ENCODE measurements at places on chromosomes 6 and 20.
A peak's percentile ranks its signal among the peaks of the same experiment; 100 is the strongest.

DNA sequence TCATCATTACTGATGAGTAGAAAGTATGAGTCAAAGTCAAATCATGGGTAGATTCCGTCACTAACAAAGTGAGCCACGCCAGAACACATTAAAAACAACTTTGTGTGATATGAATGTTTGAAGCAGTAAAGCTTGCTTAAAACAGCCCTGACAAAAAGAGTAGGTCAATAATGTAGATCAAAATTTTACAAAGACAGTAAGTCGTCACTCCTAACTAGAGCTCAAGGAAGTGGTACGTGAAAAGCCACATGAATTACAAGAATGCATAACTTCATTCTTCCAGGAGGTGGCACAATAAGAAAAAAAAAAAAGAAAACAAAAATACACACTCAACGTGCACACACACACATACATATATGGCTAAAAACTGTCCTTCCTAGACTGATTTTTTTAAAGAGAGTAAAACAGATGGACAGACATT, 69.9 kb downstream of the HACE1 start:
- peak; percentile 48 for DNase-seq

- DNase-seq = no peak
These were observed 433.7 kb upstream of the RGS17 start for GRCh38 chr6:153564803-153565202.

DNA sequence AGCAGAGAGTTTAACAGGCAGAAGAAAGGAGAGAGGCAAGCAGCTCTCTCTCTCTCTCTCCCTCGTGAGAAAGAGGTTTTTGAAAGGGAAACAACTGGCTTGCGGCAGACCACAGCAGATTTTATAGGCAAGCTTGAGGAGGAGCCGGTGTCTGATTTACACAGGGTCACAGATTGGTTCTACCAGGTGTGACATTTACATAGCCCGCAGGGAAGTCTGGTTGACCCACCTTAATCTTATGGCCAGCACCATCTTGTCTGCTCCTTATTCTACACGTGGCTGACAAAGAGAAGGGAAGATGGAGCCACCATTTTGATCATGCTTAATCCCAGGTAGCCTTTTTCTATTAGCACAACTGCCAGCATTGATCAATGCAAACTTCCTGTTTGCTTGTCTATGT, 65.4 kb downstream of the OR2J2 start:
- no peak for DNase-seq

- no peak for DNase-seq
These were observed 10.0 kb upstream of the SLC32A1 start for GRCh38 chr20:38714308-38714707.

GRCh38 chr6:117008618-117009017, 131.6 kb downstream of the RFX6 start:
- no peak for DNase-seq

DNA sequence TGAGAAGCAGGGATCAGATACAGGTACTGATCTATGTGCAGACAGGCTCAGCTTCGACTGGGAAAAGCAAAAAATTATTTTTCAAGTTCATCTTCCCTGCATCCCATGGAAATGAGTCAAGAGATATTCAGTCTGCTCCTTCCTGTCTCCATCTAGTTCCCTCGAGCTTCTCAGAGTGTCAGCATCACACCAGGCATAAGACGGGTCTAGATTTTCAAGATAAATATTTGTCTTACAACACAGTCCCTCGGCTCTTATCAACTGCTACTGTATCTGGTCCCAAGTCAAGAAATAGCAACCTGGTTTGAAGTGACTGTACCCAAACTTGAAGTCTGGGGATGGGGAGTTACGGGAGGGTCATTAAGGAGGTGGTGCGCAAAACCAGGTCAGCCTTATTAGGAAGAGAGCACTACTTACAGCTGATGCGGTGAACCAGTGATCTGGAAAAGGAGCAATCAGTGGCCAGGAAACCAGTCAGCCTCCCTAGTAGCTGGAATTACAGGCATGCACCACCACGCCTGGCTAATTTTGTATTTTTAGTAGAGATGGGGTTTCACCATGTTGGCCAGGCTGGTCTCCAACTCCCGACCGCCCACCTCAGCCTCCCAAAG, 29.7 kb downstream of the ZMYND8 start:
- DNase-seq = no peak

GRCh38 chr20:59750209-59750840, 146.0 kb downstream of the PHACTR3 start:
- no peak for DNase-seq

DNA sequence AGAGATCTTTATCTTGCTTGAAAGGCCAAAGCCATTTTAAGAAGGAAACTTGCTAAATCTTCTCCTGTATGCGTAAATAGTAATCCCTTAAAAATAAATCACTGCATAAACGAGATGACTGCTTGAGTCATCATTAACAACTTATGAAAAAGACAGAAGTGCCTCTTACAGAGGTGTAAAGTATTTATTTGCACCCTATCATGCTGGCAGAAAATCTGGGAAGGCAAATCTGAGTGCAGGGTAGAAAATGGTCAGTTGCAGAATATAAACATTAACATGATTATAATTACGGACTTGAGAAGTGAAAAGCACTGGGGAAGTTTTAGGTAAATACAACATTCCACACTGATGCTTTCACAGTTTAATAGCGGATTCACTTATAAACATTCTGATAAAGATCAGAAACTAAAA, 67.5 kb upstream of the FBXO30 start:
- DNase-seq = no peak

DNA sequence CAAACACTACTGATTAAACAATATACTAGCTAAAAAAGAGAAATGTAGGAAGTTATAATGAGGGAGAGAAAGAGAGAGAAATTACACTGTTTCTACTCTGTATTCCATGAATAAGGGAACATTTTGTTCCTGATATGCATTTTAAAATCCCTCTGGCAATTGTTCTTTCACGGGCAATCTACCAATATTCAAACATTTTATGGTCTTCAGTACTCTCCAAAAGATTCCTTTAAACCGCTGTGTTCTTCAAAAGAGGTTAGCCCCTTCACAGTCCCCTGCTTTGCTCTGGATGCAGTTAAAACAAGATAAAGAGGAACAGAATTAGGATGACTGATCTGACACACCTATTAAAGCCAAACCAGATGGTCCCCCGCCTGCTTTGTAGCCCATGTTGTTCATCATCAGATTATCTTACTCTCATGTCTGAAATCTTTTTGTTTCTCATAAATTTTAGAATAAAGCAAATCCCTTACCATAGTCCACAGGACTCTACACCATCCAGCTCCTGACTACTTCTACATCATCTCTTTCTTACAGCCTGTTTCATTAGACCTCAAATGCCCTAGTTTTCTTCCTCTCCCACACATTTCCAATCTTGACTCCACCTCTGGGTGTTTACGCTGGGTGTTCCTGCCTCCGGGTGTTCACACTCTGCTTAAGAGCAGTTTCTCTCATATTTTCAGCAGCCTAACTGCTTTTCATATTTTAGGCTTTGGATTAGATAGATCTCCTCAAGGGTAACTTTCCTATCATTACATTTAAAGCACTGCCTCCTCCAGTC, 399.7 kb downstream of the COL12A1 start:
- no peak for DNase-seq

DNA sequence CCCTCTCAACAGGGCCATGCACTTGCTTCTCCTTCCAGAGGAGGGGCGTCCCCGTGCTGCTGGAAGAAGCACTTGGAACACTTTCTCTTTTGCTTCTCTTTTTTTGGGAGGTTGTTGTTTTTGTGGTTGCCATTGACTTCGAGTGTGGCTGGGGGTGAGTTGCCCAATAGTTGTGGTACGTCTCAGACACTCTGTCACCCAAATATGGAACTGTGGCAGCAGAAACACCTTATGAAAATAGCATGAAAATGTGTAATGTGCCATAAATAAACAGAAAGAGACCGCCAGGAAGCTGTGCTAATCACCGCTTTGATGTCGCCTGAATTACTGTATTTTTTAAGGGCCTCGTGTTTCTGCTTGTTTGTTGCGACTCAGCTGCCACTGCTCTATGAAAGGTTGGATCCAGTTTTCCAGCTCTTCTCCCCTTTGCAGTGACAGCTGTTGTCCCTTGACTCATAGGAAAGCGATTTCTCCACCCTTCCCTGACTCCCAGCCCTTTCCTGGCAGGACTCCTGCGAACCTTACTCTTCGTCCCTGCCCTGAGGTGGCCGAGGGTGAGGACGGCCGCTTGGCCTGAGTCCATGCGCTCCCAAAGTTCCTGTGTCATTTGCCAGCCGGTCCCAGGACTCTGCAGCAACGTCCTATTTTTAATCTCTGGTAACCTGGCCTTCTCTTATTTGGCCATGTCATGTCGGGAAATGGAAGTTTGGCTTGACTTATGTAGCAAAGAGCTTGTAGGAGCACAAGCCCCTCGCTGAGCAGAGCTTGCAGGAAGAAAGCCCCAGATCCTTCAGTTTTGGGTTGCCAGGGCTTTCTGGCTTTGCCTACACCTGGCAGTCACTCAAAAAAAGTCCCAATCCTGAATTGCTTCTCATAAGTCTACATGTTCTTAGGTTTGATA, 694.6 kb downstream of the QKI start:
- peak; percentile 61 for DNase-seq

DNA sequence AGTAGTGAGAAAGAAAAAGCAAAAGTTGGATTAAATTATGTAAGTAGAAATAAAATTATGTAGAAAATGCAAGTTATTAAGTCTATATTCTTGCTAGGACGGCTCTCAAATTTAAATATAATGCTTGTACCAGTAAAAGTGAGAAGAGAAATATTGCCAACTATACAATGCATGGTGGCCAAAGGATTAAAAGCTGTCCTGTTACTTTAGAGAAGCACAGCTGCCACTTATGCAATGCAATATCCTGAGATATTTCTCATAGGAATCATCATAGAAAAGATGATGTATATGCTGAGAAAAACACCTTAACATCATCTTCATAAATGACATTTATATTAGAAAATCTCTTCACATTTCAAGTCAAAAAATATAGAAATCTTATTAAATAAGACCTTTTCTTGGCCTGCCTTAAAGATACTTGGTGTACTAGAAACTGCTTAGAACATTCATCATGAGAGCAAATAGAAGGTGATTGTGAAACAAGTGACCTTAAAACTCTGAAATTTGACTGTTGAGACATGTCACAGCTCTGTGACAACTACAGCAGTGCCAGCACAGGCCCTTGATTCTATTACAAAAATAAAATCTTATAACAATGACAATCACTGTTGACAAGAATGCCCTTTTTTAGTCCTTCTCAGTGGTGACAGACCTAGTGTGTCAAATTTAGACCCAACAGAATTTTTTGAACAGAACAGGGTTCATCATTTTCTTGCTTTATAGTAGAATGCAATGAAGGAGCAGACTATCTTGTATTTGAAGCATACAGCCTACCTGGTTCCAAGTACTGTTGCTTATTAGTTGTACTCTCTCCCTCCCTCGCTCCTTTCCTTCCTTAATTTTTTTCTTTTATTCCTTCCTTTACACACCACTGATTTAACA, 173.1 kb downstream of the CLVS2 start:
- no peak for DNase-seq

- DNase-seq = no peak
These were observed 97.6 kb downstream of the OGFRL1 start for GRCh38 chr6:71386215-71386614.

DNA sequence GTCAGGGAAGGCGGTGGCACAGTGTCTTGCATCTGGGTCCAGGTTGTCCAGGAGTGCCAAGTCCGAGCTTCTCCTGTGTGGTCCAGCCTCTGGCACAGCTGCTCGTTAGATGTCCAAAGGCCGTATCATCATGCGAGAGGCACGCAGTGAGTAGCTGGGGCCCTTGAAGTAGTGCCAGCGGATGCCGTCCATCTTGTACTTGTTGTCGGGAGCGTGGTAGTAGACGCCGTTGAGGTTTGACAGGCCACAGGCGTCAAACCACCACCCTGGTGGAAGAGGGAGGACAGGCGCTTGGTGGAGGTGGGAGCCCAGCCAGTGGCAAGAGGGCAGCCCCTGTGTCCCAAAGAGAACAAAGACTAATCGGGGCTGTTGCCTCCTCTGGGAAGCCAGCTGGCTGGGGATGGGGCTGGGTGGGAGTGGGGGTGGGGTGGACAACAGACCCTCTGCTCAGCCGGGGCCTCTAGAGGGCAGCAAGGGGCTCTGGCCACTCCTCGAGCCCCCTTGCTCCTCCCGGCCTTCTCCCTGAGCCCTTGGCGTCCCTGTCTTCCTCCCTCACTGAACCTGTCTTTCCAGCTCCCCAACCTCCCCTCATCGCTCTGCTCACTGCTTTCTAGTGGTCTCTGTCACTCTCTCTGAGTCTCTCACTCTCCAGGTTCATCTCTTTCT, 39.5 kb downstream of the FAM110A start:
- DNase-seq = no peak

- no peak for DNase-seq
These were observed 123.1 kb upstream of the LGSN start for GRCh38 chr6:63442870-63443269.

DNA sequence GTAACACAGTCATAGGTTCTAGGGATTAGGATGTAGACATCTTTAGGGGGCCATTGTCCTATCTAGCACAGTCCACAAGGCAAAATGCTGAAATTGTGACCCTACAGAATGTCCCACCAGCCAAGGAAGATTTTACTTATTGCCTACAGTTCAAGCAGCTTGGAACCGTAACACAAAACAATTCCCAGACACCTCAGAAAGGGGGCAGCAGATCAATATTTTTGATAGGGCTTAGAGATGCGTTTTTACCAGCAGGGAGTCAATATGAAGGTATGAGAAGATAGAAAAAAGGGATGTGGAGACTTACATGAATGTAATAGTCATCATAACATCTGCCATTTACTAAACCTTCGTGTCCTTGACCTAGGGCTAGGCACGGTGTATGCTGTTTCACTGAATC, 81.0 kb downstream of the TMEM170B start:
- DNase-seq = no peak

DNA sequence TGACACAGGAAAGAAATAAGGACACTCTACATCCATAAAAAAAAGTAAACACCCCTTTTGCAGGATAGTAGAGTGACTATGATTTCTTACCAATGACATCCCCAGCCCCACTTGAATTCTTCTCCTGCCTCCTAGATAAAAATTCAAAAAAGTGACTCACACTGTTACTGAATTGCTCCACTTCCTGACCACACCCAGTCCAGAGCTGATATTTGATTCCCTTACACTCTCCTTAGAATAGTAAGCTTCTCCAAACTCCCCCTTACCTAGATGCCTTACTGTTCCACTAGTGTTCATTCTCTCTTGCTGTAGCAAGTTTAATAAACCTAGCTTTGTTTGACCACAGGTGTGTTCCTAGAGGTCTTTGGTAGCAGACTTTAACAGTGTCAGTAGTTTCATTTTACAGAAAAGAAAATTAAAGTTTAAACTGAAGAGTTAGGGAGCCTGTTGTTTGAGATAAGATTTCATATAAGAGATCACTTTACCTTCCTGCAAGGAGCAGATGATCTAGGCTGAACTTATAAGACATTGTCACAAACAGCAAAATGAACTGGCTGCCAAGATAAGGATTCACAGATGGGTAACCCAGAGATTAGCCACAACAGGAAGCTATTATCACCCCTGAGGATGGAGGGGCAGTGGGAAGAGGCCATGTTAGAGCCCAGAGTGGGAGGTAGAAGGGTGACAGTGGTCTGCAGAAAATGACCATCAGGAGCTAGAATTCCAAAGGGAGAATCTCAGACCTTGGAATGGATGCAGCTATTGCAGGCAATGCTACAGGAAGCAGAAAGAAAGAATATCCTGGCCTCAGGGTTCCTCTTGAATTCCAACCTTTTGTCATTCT, 28.4 kb upstream of the BTN3A2 start:
- no peak for DNase-seq

GRCh38 chr20:8788831-8789230, 280.1 kb upstream of the PLCB4 start:
- no peak for DNase-seq

Measured in CD4-positive, alpha-beta T cell treated with Interleukin-4 for 1 hour (primary cell).